Foreskin melanocyte (primary cell): ENCODE measurements at places on chromosomes 5 and 9.

GRCh38 chr5:81533629-81534405, 139.9 kb upstream of the ACOT12 start:
- no peak for DNase-seq

GRCh38 chr5:2699231-2699630, 52.2 kb downstream of the IRX2 start:
- no peak for DNase-seq

- DNase-seq: no peak
These were observed 286.6 kb downstream of the FER start for GRCh38 chr5:109034306-109034705.

- peak; percentile 11 for DNase-seq
These were observed 338.2 kb upstream of the TLE4 start for GRCh38 chr9:79233542-79233941.

DNA sequence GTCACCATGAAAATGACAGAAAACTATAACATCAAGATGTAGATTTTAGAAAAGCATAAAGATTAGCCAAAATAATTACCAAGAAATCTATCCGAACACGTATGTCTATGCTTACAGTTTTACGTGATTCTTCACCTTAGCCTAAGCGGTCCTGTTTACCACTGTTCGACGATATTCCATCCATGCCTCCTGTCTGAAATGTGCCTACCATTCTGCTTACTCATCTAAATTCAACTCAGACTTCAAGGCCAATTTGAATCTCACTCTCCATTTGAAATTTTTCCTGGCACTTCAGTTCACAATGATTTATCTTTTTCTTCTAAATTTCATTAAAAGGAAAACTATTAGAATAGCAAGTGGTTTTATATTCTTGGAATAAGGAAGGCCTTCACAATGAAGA, 15.4 kb downstream of the ZDHHC21 start:
- no peak for DNase-seq

GRCh38 chr9:70811638-70812037, 309.8 kb downstream of the TRPM3 start:
- no peak for DNase-seq

DNA sequence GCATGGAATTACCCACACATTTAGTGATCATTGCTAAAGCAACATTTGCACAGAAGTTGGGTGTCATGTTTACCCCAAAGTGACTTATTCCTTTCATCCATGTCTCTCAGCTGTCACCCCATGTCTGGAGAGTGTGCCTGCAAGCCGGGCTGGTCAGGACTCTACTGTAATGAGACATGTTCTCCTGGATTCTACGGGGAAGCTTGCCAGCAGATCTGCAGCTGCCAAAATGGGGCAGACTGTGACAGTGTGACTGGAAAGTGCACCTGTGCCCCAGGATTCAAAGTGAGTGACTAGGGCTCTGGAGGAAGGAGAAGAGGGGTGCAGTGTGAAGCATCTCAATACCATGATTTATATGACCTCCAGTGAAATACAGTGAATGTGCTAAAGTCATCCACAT, 99.9 kb upstream of the PRRC1 start:
- DNase-seq: no peak

DNA sequence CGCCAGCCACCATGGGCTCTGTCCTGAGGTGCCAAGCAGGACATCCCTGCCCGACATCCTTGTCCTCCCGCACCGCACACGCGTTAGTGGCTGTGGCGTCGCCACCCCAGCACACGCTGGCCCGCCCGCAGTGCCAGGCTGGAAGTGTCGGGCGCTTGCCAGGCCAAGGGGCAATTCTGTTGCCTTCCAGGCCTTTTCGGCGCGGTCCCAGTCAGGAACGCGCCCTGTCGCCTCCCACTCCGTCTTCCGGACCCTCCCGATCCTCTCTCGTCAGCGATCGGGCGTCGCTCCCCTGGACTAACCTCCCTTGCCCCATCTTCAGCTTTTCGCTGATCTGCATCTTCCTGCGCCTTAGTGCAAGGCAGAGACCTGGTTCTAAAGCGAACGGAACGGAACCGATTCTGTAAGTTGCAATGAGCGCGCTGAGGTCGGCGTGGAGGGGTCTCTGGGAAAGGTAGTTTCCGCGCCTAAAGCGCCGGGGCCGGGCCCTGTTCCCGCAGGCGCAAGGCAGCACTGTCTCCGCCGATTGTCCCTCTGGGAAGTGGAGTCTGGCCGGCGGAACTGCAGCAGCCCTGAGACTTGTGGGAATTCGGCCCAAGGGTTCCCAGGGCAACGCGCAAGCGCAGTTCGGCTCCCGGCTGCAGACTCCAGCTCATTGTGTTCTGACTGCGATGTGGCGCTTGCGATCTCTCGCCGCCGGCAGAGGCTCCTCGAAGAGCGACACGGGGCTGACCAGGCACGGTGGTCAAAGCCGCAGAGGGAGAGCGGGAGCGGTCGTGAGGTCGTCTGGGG, at the start of gene ZNF454:
Gene ZNF454, plus strand, starts transcription at position 630 of the 792 bp plus-strand sequence. CDS start 1,594 bp downstream, outside the sequence.
- peak; percentile 10 for DNase-seq

DNA sequence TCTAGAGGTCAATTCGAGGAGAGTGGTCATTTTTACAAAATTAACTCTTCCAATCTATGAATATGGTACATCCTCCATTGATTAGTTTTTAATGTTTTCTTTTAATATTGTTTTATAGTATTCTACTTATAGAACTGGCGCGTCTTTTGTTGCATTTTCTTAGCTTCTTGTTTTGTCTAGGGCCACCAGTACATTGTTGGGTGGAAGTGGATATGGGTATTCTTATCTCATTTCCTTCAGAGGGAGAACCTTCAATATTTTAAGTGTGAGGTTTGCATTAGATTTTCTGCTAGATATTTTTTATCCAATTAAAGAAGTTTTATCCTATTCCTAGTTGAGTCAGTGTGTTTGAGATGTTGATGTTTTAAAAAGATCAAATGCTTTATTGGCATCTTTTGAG, 69.8 kb downstream of the RPS23 start:
- no peak for DNase-seq

- DNase-seq: no peak
These were observed 54.4 kb downstream of the CCDC192 start for GRCh38 chr5:127757576-127757975.

GRCh38 chr5:127492854-127493738, 24.3 kb upstream of the PRRC1 start:
- DNase-seq: peak; percentile 62

DNA sequence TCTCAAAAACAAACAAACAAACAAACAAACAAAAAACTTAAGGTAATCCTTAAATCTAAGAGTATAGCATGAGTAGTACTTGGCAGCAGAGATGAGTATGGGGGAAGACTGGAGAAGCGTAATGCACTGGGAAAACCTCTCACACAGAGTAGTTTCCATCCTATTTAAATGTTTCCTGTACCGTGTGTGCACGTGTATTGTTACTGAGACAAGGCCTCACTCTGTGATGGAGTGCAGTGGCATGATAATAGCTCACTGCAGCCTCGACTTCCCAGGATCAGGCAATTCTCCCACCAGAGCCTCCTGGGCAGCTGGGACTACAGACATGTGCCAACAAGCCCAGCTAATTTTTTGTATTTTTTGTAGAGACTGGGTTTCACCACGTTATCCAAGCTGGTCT, 2.9 kb downstream of the UIMC1 start:
- DNase-seq: no peak

- no peak for DNase-seq
These were observed 14.5 kb upstream of the RPL26L1 start for GRCh38 chr5:172944741-172945140.

GRCh38 chr5:112025757-112026156, 268.8 kb upstream of the NREP start:
- DNase-seq: no peak

- no peak for DNase-seq
These were observed 25.5 kb downstream of the MEGF9 start for GRCh38 chr9:120688758-120689157.

GRCh38 chr5:151476016-151476415, 28.6 kb downstream of the SLC36A1 start:
- no peak for DNase-seq

GRCh38 chr9:105039175-105039799, 111.3 kb upstream of the ABCA1 start:
- no peak for DNase-seq

GRCh38 chr5:8585230-8586018, 716.5 kb downstream of the MTRR start:
- DNase-seq: no peak

DNA sequence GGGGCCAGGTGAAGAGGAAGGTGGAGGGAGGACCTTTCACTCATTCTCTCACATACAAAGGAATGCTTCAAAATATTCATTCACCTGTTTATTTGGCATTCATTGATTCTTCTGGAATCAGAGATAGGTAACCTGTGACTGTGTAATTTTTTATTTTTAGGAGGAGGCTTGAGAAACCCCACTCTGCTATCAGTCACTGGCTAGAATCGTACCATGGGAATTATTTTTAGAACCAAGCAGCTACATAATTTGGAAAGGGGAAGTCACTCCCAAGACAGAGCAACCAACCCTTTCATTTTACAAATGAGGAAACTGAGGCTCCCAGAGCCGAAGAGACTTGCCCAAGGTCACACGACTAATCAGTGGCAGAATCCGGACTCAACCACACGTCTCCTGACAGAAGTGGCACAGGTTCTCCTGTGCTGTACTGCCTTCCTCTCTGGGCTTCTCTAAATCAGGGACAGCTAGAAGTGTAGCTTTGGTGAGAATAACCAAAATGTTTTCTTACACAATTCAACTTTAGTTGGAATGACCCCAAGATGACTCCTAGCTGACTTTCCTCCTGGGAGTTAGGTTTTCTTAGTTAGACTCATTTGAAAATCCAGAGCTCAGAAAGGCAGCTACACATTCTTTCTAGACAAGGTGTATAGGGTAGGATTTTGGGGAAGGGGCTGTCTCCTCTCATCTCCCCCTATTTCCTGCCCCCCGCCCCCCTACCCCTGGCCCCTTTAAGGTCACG, 264.3 kb upstream of the PANK3 start:
- no peak for DNase-seq

GRCh38 chr9:123402981-123403509, 47.0 kb downstream of the CRB2 start:
- DNase-seq: peak; percentile 25

DNA sequence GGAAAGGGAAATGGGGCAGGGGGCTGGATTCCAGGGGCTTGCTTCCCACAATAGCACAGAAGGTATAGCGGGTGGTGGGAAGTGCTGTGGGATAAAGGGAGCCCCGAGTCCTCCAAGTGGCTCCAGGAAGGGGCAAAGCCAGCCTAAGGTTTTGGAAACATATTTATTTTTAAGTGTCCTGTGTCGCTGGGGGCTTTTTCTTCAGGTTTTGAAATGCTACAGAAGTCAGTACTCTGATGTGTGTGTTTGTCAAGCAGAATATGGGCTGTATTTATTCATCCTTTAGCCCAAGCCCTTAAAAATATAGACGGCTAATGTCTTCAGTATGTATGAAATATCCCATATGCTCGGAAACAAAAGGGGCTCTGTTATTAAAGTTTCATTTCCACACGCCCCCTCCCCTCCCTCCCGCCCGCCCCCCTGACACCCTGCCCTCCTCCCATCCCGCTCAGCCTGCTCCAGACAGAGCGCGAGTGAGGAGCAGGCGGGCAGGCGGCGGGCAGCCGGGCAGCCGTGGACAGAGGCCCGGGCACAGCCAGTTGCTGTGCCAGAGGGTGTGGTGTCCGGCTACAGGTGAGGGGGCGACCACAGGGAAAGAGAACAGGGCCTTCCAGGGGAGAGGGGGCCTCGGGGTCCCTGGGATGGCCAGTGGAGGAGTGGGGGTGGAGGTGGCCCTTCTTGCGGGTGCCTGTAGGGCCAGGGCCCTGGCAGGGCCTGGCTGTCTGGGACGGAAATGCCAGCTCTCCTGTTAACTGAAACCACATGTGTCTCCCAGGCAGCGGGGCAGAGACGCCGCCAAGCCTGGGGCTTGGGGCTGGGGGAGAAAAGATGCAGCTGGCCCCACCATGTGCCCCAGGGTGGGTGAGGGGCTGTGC, 39.6 kb upstream of the SYNPO start:
- DNase-seq: peak; percentile 67

DNA sequence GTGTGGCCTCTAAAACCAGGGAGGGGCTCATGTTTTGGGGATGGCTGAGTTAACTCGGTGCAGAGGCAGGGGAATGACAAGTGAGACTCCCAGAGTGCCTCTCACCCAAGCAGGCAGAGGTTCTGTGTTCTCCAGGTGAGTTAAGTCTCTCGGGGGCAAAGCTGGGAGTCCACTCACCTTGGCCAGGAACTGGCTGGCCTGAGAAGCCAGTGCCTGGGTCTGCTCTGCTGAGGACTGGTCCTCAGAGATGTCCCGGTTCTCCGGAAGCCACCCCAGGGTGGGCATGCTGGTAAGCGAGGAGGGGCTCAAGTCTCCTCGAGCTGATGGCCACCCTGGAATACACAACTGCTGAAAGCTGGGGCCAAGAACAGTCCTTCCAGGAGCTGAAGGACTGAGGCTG, 20.4 kb downstream of the AKNA start:
- DNase-seq: no peak

DNA sequence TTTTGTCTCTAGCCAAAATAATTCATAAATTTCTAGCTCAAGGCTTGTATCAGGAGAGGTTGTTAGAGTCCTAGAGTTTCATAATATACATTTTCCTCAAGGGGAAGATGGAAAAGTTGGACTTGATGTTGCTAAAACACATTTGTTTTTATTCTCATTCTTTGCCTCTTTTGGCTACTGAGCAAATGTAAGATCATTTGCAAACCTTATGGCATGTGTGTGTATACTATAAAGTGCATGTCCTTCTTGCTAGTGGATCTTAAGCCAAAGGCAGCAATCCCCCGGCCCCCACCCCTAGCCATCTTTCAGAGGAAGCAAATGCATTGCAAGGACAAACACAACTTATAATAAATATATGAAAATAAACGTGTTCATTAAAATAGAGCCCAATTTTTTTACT, 43.0 kb downstream of the ADAMTSL1 start:
- no peak for DNase-seq

DNA sequence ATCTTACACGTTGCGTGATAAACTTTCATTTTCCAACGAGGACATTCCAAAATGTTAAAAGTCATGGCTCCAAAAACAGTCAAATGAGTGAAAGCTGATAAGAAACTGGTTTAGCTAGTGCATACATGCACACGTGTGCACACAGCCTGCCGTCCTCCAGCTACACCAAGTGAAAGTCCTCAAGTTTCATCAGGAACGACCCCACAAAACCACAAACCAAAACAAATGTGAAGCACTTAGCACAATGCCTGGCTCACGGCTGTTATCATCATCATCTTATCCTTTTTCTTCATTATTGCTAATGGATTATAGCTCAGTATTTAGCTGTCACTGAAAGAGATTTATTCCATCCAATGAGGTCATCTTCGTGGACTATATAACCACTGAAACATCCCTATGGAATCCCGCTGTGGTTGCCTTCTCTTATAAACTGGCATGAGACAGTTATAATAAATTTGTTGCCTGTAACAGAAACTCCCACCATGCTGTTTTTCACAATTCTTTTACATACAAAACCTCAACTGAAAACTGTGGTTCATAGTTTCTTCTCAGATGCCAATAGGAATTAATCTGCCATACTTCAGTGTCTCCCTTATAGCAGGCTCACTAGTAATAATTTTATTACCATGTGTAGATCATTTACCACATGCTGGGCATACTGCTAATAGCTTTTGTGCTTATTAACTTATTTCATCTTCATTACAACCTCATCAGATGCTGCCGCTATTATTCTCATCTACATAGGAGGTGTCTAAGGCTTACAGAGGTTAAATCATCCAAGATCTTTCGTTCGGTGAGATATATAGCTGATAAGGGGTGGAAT, 56.1 kb downstream of the SAXO1 start:
- peak; percentile 46 for DNase-seq

GRCh38 chr9:125982798-125983406, 235.7 kb downstream of the PBX3 start:
- no peak for DNase-seq

GRCh38 chr5:63211448-63212132, 633.0 kb downstream of the LRRC70 start:
- no peak for DNase-seq

- no peak for DNase-seq
These were observed 162.8 kb downstream of the FAM174A start for GRCh38 chr5:100697970-100698369.
